ENCODE measurements at places on chromosomes 12 and 14. TPM values are rescaled to one million over a fixed set of nuclear protein-coding genes. Genes with fewer than 3 reads are reported as not detected.

Gene SLCO1B3
- total RNA-seq = not detected

Gene ASB2
- total RNA-seq = not detected

Gene DEGS2
- 0.31 TPM for total RNA-seq

Gene TEX22
- 0.94 TPM for total RNA-seq

Gene RPL10L
- total RNA-seq = not detected

Gene C12orf54
- total RNA-seq = not detected

Gene HOXC4
- total RNA-seq = not detected

Gene ANKS1B
- 534 TPM for total RNA-seq

Gene KRAS
- 40.1 TPM for total RNA-seq

Gene SPSB2
- total RNA-seq = 2.8 TPM

Gene NOPCHAP1
- 26.6 TPM for total RNA-seq

Gene FAM181A
- total RNA-seq = 1.6 TPM

Gene TTC8
- 7.2 TPM for total RNA-seq

Gene TOMM20L
- total RNA-seq = not detected

Gene KRT72
- total RNA-seq = not detected

Gene C12orf60
- total RNA-seq = 1.3 TPM

Gene SH2B3
- 5.0 TPM for total RNA-seq

Gene AICDA
- not detected for total RNA-seq

Gene PGF
- 0.94 TPM for total RNA-seq

Gene PAX9
- total RNA-seq = not detected

Gene KLRC2
- 0.31 TPM for total RNA-seq

Gene AQP5
- 0.63 TPM for total RNA-seq

Gene MYH6
- not detected for total RNA-seq

Gene FLVCR2
- 4.4 TPM for total RNA-seq

Gene RPGRIP1
- 0.94 TPM for total RNA-seq

Gene DEPDC4
- 1.3 TPM for total RNA-seq

Gene CEP170B
- total RNA-seq = 26.0 TPM

Gene SLC24A4
- total RNA-seq = 0.63 TPM

Gene RAB5B
- 62.0 TPM for total RNA-seq

Gene GPR135
- 19.1 TPM for total RNA-seq

Gene MYO1H
- 0.31 TPM for total RNA-seq

Gene RNASE13
- not detected for total RNA-seq

Gene ZNF664
- 118 TPM for total RNA-seq

Gene SDR9C7
- total RNA-seq = 0.31 TPM

Gene CLEC2D
- 17.8 TPM for total RNA-seq

Gene SLC38A4
- total RNA-seq = 0.63 TPM

Gene KRT71
- total RNA-seq = not detected

Gene LTA4H
- total RNA-seq = 35.1 TPM

Gene CLEC1B
- not detected for total RNA-seq

Gene ANO4
- total RNA-seq = 77.3 TPM

Gene CATSPERB
- total RNA-seq = 0.63 TPM

Gene C3AR1
- 0.63 TPM for total RNA-seq

Gene CELA1
- not detected for total RNA-seq

Gene NTN4
- total RNA-seq = 62.9 TPM

Gene CLEC4C
- not detected for total RNA-seq

Gene PTPRQ
- total RNA-seq = 1.6 TPM

Gene AJUBA
- 4.7 TPM for total RNA-seq

Gene SMOC1
- total RNA-seq = 27.2 TPM

Data from parietal lobe (tissue), 2 donors.